COR-L47 (cell line): ENCODE measurements at places on chromosomes 5 and 9.

- no peak for DNase-seq
Observed at GRCh38 chr5:170319301-170319700, 21.7 kb upstream of the LCP2 start.

GRCh38 chr5:40911266-40911665, 2.0 kb downstream of the C7 start:
- no peak for DNase-seq

DNA sequence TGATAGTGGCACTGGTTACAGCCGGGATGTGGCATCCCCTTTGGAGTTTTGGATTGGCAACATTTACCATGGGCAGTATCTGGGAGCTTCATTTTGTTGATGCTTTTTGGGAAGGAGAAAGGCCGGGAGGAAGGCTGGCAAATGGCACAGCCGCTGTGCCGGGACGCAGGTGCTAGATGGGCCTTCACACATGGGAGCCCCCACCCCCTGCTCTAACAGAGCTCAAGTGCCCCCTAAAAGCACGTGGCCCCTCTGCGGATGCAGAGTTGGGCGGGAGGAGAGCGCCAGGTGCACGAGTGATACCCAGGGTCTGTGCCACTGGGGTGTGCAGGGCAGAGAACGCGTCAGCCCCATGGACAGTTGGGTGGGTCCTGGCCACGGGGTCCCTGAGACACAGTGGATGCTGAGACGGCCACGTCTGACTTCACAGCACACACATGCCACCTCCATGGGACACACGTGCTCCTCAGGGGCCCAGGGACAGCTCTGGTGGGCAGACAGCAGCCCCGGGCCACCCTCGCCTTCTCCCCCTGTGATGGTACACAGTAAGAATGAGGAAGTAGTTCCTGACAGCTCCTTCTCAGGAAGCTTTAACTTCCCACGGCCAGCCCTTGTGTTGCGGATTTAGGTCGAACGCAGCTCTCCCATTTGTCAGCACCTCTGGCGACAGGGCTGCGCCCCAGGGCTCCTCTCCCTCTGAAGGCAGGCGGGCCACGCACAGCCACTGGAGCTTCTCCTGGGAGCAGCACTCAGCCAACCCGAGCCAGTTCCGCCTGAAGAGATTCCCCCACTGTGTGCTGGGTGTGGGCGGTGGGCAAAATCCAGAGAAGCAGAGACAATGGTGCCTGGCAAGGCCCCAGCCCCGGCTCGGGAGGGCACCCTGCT, 10.8 kb downstream of the SLC9A3 start:
- DNase-seq: no peak

DNA sequence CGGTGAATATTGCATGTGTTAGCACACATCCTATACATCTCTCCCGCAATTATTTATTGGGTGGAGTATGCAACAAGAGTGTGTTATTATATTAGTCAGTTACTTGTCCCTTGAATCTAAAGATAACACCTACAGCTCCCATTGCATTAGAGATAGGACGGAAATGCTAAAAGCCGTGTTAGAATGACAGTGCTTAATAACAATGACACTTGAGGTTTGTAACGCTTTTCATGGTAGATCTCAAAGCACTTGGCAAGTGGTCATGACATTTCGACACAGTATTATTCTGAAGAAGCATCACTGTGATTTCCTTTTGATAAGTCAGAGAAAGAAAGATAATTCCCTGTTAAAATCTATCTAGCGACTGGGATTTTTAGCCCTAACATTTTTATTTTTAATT, 33.4 kb upstream of the TRIO start:
- no peak for DNase-seq

- no peak for DNase-seq
Observed at GRCh38 chr5:179801304-179802206, 5.1 kb downstream of the MGAT4B start.

GRCh38 chr9:91586282-91586681, 162.7 kb upstream of the NFIL3 start:
- DNase-seq: no peak

DNA sequence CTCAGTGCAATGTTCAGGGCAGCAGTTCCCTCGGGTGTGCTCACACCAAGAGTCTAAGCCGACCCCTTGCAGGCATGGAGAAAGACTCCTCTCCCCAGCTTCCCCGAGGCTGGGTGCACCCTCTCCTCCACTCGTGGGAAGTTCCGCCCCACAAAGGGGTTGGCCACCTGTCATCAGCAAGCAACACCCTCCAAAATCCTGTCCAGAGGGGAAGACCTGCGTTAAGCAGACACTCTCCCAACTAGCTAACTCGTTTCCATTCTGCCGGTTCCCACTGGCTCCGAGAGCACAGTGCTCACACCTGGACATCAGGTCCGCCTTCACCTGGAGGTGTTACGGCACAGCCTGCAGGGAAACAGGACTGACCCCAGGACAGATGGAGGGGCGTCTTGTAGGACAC, 117.9 kb upstream of the IRX4 start:
- DNase-seq: no peak
